ENCODE measurements at places on chromosomes 4 and X. TPM values are rescaled to one million over a fixed set of nuclear protein-coding genes. Genes with fewer than 3 reads are reported as not detected.

The H2BW2 gene
- not detected for total RNA-seq

The MAGEB18 gene
- not detected for total RNA-seq

The GABRG1 gene
- total RNA-seq, result not detected

DNA sequence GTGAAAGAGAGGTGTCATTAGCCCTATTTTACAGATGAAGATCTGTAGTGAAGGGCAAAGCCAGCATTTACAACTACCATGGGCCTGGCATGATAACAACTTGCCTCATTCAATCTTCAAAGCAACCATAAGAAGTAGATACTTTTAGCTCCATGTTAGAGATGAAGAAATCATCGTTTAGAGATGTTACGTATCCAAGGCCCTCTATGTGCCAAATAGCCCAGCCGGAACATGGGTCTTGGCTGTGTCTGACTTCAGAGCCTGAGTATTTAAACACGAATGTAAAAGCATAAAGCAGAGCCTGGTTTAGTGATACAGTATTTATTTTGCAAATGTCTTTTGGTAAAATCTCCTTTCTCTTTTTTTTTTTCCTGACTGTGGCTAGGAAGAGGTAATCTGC lies 197.1 kb downstream of the RASL11B start:
- H3K36me3 ChIP-seq, result no peaks in the 10 kb centered on the region
- H3K27ac ChIP-seq, result no peak overlapping the region
- H3K4me3 ChIP-seq, result no peak overlapping the region
- H3K4me1 ChIP-seq, result peaks cover 10% of the 10 kb centered on the region

The NIPAL1 gene
- 3.8 TPM for total RNA-seq

The HHIP gene
- 4.0 TPM for total RNA-seq

DNA sequence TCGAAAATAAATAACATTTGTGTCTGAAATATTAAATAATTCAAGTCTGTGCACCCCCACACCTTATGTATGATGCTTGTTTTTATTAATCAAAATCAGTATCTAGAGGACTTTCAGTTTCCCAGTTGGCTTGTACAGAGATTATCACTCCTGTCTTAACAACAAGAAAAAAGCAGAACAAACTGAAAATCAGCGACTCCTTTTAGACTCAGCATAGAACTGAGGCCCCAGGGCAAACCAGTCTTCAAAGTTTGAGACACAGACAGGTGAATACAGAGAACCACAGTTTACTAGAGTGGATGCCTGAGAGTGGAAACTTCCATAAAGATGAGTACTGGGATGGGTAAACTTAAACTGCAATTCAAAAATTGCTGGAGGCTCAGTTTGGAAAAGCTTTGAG lies 142.8 kb upstream of the KLF8 start:
- H3K27ac ChIP-seq, result no peak overlapping the region
- no peaks in the 10 kb centered on the region for H3K4me1 ChIP-seq
- H3K36me3 ChIP-seq, result no peaks in the 10 kb centered on the region
- H3K4me3 ChIP-seq, result no peak overlapping the region
- DNase-seq, result no peak

- no peak for DNase-seq
These were observed 260.8 kb upstream of the TENM3 start for GRCh38 chr4:181982437-181982836.

DNA sequence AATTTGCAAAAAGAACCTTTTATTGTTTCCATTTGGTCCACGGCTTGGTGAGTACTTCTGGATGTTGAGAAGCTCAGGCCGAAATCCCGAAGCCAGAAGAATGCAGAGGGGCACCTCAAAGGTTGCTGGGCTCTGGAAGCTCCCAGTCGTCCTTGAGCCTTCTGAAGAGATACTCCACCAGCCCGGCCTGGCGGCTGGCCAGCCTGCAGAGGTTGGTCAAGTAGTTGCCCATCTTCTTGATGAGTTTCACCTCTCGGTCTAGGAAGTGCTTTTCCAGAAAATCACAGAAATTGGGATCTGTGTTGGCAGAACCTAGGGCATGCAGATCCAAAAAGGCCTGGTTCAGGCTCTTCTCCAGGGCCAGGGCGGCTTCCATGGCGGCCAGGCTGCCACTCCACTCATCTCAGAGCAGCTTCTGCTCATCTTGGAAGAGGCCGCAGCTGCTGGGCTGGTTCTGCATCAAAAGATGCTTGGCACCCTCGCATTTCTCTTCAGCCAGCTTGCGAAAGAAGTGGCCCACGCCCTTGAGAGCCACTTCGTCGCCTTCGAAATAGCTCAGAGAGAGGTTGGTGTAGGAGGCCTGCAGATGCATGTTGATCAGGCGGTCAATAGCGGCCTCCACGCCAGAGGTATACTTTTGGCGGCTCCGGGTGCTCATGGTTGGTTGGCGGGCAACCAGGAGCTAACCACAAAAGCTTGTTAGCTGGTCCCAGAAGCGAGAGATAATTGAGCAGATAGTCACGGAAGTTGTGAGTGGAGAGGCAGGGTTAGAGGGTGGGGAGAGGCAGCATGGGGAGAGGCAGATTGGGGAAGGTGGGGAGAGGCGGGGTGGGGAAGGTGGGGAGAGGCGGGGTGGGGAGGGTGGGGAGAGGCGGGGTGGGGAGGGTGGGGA lies 76.5 kb upstream of the TSPAN7 start:
- no peaks in the 10 kb centered on the region for H3K36me3 ChIP-seq
- no peaks in the 10 kb centered on the region for H3K27me3 ChIP-seq
- no peak for DNase-seq

DNA sequence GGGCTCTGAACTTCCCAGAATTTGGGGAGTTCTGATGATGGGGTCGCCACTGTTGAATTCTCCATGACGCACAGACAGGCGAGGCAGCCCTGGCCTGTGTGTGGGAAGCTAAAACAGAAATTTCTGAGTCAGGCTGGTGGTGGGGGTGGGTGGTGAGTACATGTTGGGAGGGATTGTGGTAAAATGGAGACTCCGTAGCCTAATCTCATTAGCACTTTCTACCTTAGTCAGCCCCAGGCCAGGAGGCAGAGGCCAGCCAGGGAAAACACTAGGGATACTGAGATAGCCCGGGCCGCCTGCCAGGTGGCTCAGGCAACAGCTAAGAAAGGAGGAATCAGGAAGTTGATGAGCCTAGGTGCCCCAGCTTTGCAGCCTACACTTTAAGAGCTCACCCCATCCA lies 39.3 kb upstream of the NHSL2 start:
- peaks cover 2% of the 10 kb centered on the region for H3K27me3 ChIP-seq
- peak overlapping the region; percentile 63 for H3K27ac ChIP-seq
- no peak overlapping the region for H3K4me3 ChIP-seq
- peak; percentile 85 for DNase-seq
- peaks cover 5% of the 10 kb centered on the region for H3K4me1 ChIP-seq
- H3K36me3 ChIP-seq, result no peaks in the 10 kb centered on the region

DNA sequence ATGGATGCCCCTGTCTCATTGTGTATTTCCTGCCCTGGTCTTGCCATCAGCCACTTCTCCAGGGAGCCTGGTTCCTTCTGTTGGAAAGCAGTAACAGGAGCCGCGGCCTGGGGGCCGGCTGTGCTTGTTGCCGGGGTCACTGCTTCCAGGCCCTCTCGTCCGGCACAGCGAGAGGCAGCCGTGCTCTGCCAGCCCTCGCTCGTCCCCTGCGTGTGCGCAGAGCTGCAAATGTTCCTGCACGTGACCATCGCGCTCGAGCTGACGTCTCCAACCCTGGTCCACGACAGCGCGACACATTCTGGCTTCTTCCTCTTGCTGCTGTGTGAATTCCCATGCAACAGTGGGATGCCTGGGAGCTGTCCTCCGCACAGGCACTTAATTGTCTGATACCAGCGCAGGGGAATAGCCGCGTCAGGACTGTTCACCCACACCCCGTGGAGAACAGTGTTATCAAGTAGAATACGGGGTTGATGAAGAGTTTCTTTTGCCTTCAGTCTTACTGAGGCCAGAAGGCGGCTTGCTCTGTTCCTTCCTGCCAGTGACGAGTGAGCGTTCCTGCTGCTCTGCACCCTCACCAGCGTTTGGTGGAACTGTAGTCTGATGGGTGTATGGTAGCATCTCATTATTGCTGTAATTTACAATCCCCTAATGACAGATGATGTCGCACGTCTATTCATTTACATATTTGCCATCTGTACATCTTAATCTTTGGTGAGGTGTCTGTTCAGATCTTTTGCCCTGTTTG lies 12.3 kb downstream of the PDE6B start:
- H3K27ac ChIP-seq, result no peak overlapping the region
- no peaks in the 10 kb centered on the region for H3K36me3 ChIP-seq
- no peaks in the 10 kb centered on the region for H3K4me1 ChIP-seq
- H3K4me3 ChIP-seq, result no peak overlapping the region

- H3K27ac ChIP-seq, result no peak overlapping the region
- H3K4me3 ChIP-seq, result no peak overlapping the region
- H3K36me3 ChIP-seq, result no peaks in the 10 kb centered on the region
- peaks cover 13% of the 10 kb centered on the region for H3K4me1 ChIP-seq
- no peaks in the 10 kb centered on the region for H3K27me3 ChIP-seq
These were observed 248.9 kb downstream of the HS3ST1 start for GRCh38 chr4:11179796-11180195.

The MXRA5 gene
- total RNA-seq, result 60.6 TPM

DNA sequence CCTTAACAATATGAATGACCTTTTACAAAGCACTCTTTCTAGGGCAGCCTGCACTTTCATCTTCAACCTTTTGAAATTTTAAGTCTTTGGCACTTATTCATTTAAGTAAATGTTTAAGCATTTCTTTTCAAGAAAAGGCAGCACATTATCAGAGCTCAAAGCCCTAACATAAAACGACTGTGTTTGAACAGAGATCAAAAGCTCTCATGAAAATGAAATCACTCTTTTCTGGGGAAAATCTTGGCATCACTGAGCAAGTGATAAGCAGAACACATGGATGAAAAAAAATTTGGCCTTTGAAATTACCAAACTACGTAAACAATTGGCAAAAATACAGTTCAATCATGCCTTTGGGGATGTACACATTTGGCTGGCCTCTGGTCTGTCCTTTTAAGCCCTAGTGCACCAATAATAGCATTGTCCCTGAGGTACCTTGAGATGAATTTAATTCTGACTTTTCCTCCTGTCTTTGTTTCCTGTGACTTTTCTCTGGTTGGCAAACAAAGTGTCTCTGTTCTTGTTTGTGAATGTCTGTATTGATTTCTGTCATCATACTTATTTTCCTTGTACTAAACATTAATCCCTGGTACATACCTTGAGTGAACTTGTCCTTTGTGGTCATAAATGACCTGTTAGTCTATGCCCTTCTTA lies 12.9 kb upstream of the ODAM start:
- no peak for DNase-seq
- no peak overlapping the region for H3K27ac ChIP-seq
- H3K4me3 ChIP-seq, result no peak overlapping the region
- H3K4me1 ChIP-seq, result no peaks in the 10 kb centered on the region

GRCh38 chrX:31314921-31315320 lies 243.1 kb upstream of the FTHL17 start:
- H3K4me1 ChIP-seq, result peaks cover 3% of the 10 kb centered on the region
- no peaks in the 10 kb centered on the region for H3K36me3 ChIP-seq
- H3K27me3 ChIP-seq, result no peaks in the 10 kb centered on the region
- H3K4me3 ChIP-seq, result no peak overlapping the region
- H3K27ac ChIP-seq, result peak overlapping the region; percentile 42
- DNase-seq, result peak; percentile 71

DNA sequence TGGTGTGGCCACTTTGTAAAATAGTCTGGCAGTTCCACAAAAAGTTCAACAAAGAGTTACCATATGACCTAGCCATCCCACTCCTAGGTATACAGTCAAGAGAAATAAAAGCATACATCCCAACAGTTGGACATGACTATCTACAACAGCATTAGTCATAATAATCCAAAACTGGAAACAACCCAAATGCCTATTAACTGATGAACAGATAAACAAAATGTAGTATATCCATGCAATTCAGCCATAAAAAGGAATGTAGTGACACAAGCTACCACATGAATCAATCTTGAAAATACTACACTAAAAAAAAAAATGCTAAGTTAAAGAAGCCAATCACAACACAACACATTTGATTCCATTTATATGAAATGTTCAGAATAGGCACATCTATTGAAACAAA lies 16.1 kb downstream of the MED14 start:
- H3K27ac ChIP-seq, result peak overlapping the region; percentile 56
- peaks cover 11% of the 10 kb centered on the region for H3K4me1 ChIP-seq
- H3K4me3 ChIP-seq, result no peak overlapping the region
- DNase-seq, result peak; percentile 70

- no peaks in the 10 kb centered on the region for H3K36me3 ChIP-seq
- no peak overlapping the region for H3K27ac ChIP-seq
- no peak for DNase-seq
- H3K27me3 ChIP-seq, result peaks cover 32% of the 10 kb centered on the region
These were observed 108.1 kb upstream of the STOX2 start for GRCh38 chr4:183797011-183797444.

- no peak overlapping the region for H3K4me3 ChIP-seq
- H3K27ac ChIP-seq, result no peak overlapping the region
- H3K27me3 ChIP-seq, result no peaks in the 10 kb centered on the region
- H3K4me1 ChIP-seq, result no peaks in the 10 kb centered on the region
- no peak for DNase-seq
- no peaks in the 10 kb centered on the region for H3K36me3 ChIP-seq
These were observed 98.8 kb downstream of the TTC29 start for GRCh38 chr4:146846882-146847281.

The PRRG3 gene
- 0.17 TPM for total RNA-seq

DNA sequence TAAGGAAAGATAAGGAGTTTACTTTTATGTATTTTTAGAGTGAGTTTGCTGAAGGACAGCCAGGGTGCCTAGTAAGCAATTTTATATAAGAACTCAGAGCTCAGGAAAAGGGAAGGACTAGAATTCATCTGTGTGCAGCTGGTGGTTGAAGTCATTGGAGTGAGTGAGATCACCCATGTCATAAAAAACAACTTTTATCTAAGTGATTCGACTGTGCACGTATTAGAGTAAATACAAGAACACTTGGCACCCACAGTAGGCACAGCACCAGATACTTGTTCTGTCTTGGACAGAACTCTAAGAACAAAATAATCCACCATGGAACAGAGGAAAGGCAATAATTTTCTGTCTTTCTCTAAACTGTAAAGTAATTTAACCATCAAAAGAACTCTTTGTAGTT lies 31.6 kb downstream of the SYNPO2 start:
- H3K4me1 ChIP-seq, result peaks cover 24% of the 10 kb centered on the region
- no peak overlapping the region for H3K4me3 ChIP-seq
- no peaks in the 10 kb centered on the region for H3K36me3 ChIP-seq
- H3K27ac ChIP-seq, result no peak overlapping the region

The ABLIM2 gene
- 0.36 TPM for total RNA-seq

- no peak overlapping the region for H3K27ac ChIP-seq
- H3K4me1 ChIP-seq, result no peaks in the 10 kb centered on the region
- H3K27me3 ChIP-seq, result no peaks in the 10 kb centered on the region
- H3K36me3 ChIP-seq, result no peaks in the 10 kb centered on the region
- no peak for DNase-seq
These were observed 208.4 kb downstream of the GASK1B start for GRCh38 chr4:157964463-157964862.

- H3K27ac ChIP-seq, result no peak overlapping the region
- H3K27me3 ChIP-seq, result no peaks in the 10 kb centered on the region
- H3K4me3 ChIP-seq, result no peak overlapping the region
- no peaks in the 10 kb centered on the region for H3K4me1 ChIP-seq
- DNase-seq, result no peak
These were observed 32.9 kb upstream of the PGM2 start for GRCh38 chr4:37793562-37793961.

The MAGEC1 gene
- not detected for total RNA-seq

Data from astrocyte (in vitro differentiated cells and primary cell).